Naive thymus-derived CD4-positive, alpha-beta T cell (primary cell): ENCODE measurements at places on chromosomes 12 and 14.

DNA sequence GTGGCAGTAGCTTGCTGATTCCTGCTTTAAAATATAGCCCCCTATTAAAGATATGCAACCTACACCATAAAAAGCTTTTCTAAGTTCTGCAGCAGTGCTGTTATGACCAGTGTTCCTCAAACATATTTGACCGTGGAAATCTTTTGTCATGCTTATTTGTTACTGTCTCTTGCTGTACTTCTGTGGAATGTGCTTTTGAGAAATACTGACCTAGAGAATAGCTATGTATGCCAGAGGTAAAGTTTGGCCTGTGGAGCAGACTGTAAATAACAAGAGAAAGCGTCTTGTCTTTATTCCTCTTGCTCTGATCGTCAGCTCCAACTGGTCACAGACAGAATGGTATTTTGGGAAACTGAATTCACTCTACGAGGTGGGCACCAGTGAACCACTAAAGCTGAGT, 239.0 kb downstream of the FBXL14 start:
- no peak for DNase-seq

DNA sequence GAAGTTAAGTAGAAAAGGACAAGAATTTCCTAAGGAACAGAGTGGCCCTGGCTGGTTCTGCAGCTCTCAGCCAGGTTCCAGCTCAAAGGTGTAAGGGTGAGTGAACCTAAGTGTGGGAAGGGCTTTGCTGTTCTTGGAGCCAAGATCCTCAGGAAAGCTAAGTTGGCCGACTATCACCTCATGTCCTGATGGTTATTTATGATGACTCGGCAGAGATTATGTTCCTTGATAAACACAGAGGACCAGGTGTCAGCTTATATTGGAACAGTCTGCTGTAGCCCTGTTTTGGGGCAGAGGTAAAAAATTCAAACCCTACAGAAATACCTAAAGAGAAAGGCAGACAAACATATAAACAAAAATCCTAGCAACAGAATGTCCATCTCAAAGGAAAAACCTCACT, 128.5 kb downstream of the TBX3 start:
- DNase-seq, result no peak

GRCh38 chr12:66309606-66310005, 7.3 kb downstream of the HELB start:
- DNase-seq, result no peak

GRCh38 chr14:60648934-60649874, at the start of gene SIX1:
SIX1 (minus strand) TSS chr14:60649477; CDS start chr14:60649189, 288 bp downstream.
- DNase-seq, result peak; percentile 42

DNA sequence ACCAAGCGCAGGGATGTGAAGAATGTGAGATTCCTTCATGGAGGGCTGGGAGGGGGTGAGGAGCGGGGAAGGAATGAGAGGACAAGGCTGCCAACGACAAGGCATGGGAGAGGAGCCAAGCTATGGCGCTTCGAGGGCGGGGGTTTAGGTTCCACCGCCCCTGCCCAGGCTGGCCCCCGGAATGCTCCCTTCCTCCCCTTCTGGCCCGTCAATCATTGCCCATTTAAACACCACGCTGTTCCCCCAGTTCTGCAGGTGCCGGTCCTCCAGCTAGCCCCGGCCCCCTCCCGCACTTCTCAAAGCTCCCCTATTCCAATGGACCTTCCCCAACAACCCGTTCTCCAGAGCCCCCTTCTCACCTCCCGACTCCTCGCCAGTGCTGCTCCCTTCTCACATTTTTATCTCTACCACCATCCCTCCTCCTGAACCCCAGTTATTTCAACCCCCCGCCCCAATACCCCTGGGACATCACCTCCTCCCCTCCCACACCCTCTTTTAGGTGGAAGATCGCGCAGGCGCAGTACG, 428 bp downstream of the RNF41 start:
- DNase-seq, result peak; percentile 11
